ENCODE measurements at places on chromosomes 2 and 18.

- no peak for DNase-seq
These were observed 68.8 kb downstream of the THADA start for GRCh38 chr2:43526994-43527393.

DNA sequence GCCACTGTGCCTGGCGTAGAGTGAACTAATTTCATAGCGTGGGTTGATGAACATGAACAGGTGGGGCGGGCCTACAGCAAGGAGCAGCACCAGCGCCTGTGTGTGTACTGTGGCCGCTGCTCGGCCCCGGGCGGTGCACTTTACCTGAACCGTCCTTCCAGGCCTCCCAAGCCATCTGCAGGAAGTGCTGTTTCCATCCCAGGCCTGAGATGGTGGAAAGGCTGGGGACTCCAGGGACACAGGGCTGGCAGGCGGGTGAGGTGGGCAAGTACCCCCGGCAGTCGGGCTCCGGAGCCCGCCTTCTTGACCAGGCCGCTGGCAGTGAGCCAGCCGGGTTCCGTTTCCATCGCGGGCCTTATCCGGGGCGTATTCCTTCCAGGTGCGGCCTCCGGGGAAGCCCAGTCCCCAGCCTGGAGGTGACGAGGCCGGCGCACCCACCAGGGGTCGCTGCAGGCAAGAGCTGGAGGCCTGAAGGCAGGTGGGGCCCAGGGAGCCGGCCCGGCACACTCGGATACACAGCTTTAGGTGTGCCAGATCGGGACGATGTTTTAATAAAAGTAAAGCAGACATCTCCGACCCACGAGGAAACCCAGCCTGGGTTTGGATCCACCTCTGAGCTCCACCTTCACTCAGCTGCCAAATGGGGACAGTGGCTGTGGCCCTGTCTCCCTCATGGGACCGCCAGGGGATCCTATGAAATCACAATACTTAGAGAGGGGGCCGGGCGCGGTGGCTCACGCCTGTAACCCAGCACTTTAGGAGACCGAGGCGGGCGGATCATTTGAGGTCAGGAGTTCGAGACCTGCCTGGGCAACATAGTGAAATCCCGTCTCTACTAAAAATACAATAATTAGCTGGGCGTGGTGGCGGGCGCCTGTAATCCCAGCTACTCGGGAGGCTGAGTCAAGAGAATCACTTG is 22.7 kb upstream of the PDIA6 start:
- DNase-seq: no peak

GRCh38 chr2:69020496-69021426 is 7.8 kb downstream of the ANTXR1 start:
- DNase-seq: no peak

DNA sequence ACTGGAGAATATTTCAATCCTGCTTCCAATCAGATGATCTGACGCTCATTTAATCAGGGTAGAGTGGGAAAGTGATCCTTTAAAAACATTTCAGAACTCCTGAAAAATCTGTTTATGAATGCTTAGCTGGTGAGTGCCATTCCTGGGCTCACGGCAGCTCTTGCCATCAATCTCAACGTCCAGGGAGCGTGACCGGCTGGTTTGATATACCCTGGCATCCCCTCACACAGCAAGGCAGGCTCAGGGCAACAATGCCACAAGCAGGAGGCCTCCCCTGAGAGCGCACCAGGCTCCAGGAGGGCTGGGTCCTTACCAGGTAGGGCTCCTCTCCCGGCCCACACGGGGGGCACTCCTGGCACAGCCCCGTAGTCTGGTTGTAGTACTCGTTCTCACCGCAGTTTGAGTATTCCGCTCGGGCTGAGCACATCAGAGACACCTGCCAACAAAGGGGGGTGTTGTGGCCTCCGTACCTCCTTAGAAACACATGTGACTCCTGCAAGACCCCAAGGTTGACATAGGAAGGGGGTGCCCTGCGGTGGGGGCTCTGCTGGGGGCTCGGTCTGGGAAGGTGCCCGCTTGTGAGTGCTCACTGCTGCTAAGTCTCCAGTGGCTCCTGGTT is 59.1 kb downstream of the EDAR start:
- DNase-seq: no peak

GRCh38 chr2:178298785-178299212 is 104.5 kb downstream of the OSBPL6 start:
- DNase-seq: peak; percentile 33

DNA sequence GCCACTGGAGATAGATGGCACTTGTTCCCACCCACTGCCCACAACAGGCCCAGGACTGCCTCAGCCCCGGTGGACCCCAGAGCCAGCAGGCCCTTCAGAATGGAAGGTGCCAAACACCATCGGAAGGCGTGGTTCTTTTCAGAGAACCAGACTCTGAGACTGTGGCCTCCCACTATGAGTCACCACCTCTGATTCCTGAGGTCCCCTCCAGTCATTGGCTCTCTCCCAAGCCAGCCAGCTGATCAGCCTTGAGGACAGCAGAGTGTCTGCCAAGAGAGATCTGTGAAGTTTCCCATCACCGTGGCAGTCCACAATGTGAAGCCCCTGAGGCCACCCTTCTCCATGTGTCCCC is 10.4 kb upstream of the MAP3K2 start:
- peak; percentile 72 for DNase-seq

DNA sequence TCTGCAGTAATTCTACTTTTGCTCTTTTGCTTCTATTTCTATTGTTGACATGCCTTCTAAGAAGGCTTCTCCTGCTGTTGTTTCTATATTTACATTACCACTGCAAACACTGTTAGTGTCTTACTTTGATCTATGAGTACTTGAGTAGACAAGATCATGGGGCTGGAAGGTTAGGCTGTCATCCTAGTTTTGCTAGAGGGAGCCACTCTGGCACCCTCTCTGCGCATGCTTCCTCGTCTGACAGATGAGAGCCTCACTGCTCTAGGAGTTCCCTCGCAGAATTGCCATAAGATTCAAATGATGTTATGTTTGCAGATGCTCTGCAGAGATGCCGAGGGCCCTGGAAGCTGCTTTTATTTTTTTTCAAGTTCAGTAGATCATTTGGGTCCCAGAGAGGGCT is 185.6 kb downstream of the RNF144A start:
- DNase-seq: no peak

- DNase-seq: no peak
These were observed 5.8 kb downstream of the CUL3 start for GRCh38 chr2:224579411-224579810.

DNA sequence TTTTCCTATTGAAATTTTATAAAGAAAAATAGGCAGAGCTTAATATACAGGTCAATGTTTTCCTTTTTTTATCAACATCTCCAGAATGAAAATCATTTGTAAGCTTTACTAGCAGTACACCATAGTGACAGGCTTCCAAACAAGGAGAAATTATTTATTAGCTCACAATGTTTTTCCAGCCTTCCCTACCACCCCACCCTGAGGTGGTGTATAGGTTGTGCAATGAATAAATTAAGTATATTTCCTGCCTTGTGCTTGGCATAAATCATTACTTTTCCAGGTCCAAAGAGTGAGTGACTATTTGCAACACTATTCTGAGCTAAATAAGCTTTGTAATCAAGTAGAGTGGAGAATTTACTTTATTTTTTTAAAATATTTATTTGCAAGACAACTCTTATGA is 876.2 kb upstream of the POU3F3 start:
- no peak for DNase-seq

- DNase-seq: no peak
These were observed 359.0 kb upstream of the UBE2E3 start for GRCh38 chr2:180621366-180621765.

GRCh38 chr2:120430957-120431356 is 85.0 kb downstream of the INHBB start:
- DNase-seq: no peak

DNA sequence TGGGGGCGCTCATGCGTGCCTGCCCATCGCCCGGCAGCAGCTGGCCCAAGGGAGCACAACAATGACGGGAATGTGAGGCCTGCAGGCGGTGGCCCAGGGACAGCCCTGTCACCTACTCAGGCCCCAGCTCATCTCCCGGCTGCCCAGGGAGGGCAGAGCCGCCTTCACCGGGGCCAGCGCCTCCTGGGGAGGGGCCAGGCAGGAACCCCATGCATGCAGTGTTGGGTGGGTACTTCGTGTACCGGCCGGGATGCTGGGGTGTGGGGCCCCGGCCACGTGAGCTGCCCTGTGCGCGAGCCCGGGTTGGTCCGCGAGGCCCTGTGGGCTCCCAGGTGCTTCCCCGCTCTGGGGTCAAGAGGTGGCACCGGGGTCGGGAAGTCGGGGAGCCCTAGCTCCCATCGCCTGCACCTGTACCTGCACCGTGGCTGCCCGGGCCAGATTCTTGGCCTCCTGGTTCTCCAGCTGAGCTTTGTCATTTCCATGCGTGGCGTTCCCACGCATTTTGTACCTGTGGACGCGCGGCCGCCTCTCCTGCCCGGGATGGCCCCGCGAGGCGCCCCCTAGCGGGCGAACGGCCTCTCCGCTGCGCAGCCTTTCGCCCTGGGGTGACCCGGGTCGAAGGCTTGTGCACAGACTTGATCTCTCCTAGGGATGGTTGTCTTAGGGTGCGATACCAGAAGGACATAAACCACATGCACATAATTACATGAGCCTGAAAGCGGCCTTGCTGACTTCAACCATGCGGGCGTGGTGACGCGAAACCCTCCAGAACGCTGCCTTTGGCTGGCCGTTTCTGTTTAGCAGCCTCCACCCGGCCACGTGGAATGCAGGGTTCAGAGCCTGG is 950 bp downstream of the KLHL30 start:
- no peak for DNase-seq

GRCh38 chr18:26961839-26962238 is 96.3 kb upstream of the AQP4 start:
- DNase-seq: no peak

All from fibroblast of skin of left biceps (primary cell).